ENCODE measurements at places on chromosomes 6 and 20.

- DNase-seq: no peak
These were observed 39.6 kb downstream of the LAMA4 start for GRCh38 chr6:112214739-112215269.

- peak; percentile 10 for DNase-seq
These were observed 67.2 kb upstream of the RNF24 start for GRCh38 chr20:4082406-4083097.

- DNase-seq: no peak
These were observed 80.2 kb downstream of the CAP2 start for GRCh38 chr6:17473554-17473953.

DNA sequence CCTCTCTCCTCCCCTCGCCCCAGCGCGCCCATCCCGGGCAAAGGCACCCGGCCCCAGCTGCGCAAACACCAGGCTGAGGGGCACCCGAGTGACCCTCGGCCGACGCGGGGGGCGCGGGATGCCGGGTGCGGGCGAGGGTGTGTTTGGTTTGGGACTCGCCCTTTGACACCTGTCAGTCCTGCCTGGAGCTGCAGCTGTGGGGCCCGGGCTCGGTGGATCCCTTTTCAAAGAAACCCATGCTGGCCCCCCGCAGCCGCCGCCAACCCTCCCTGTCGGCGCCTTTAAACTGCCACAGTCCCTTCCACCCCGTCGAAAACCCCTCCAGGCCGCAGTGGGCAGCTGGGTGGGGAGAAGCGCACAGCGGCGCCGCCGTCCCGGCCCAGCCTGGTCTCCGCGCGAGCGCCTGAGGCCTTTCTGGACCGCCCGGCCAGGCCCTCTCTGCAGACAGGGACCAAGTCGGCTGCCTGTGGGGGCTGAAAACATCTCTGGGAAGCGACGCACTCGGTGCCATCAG lies 5.5 kb downstream of the FOXQ1 start:
- no peak for DNase-seq

- DNase-seq: no peak
These were observed 280.8 kb downstream of the CENPW start for GRCh38 chr6:126620719-126621118.

- no peak for DNase-seq
These were observed 16.0 kb downstream of the HTR1B start for GRCh38 chr6:77447254-77447653.

- DNase-seq: no peak
These were observed 41.7 kb upstream of the PIM1 start for GRCh38 chr6:37127961-37128862.

Measured in stimulated activated CD4-positive, alpha-beta T cell treated with anti-CD3 and anti-CD28 coated beads, Interleukin-2, amount 100 ng/mL, for 4 hours (primary cell).